Forelimb muscle (tissue), 1 donor: ENCODE measurements at places on chromosomes 3 and 15.

DNA sequence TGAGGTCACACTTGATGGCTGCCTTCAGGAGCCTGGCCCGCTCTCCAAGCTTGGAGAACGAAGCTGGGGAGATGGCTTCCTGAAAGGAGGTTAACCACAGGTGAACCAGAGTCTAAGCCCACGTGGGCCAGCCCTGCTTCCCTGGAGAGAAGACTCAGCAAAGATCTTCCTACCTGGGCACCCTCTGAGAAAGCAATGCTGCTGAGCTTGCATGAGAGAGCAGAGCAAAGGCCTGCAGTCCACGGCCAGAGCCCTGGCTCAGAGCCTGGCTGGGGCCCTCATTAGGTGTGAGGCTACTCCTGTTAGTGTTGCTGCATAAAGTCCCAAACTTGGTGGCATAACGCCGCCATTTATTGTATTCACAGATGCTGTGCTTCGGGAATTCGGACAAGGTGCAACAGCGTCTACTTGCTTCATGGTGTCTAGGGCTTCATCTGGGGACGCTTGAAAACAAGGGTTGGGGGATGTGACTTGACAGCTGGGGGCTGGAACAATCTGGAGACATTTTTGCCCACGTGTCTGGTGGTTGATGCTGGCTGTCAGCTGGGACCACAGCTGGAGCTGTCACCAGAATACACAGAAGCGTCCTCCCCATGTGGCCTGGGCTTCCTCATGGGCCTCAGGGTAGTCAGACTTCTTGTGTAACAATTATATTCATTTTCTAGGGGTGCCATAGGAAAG is 87.9 kb upstream of the MEF2A start:
- no peak for DNase-seq

- no peak for DNase-seq
Observed at GRCh38 chr3:57896691-57897090, 111.5 kb upstream of the FLNB start.

- DNase-seq = no peak
Observed at GRCh38 chr3:143483214-143483613, 363.6 kb downstream of the CHST2 start.

GRCh38 chr15:101328001-101328400 is 33.0 kb upstream of the SNRPA1 start:
- no peak for DNase-seq

GRCh38 chr3:195103623-195104022 is 167.3 kb downstream of the XXYLT1 start:
- no peak for DNase-seq

DNA sequence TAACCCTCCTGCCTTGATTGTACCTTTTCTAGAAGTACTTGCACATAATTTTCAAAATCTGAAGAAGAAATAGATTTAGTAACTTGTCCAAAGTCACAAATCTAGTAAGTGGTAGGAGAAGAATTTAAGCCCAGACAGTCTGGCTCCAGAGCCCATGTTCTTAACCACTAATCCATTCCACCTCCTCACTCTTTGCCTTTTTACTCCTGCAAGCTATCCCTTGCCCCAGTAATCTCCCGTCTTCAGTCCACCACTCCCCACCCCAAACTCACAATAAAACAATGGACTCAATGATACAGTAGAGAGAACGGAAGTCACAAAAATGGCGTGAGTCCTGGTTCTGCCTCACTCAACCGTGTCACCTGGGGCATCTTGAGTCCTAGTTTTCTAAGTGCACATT is 48.7 kb downstream of the SETMAR start:
- DNase-seq = no peak

- DNase-seq = no peak
Observed at GRCh38 chr15:50830477-50831354, 65.2 kb upstream of the SPPL2A start.

GRCh38 chr3:126399756-126400155 is 5.0 kb downstream of the CFAP100 start:
- DNase-seq = no peak

- no peak for DNase-seq
Observed at GRCh38 chr3:151644020-151644620, 89.6 kb upstream of the AADACL2 start.

DNA sequence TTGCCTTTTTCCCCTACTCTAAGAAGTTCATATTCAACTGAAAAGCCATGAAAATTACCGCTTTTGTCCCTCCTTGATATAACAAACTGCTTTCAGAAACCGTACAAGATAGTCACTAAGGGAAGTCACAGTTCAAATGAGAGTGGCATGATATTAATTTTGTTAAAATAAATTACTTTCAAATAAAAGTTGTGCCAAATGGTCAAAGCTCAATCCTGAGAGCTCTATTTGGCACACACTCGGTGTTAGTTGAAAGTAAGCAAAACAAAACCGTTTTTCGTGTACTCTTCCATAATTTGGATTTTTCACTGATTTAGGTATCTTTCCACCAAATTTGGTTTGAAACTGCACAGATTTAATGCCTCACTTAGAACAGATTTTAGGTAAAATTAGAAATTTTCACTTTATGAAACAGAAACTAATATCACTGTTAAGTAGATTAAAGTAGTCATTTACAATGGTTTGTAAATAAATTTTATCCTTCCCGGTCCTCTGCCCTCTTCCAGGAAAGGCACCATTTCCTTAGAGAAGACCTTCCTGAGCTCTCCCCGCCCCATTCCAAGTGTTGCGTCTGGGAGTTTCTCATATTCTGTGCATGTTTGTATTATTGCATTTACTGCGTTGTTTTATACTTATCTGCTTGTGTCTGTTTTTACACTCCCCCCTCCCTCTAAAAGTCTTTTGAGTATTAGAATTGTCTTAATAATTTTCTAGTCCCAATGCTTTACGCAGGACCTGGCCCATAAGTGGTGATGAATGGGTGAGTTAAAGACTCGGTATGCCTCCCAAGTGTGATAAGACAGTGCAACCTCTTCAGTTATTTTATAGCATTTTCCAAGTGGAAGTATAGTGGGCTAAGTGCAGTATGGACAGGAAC is 853 bp downstream of the TCAIM start:
- DNase-seq = no peak

DNA sequence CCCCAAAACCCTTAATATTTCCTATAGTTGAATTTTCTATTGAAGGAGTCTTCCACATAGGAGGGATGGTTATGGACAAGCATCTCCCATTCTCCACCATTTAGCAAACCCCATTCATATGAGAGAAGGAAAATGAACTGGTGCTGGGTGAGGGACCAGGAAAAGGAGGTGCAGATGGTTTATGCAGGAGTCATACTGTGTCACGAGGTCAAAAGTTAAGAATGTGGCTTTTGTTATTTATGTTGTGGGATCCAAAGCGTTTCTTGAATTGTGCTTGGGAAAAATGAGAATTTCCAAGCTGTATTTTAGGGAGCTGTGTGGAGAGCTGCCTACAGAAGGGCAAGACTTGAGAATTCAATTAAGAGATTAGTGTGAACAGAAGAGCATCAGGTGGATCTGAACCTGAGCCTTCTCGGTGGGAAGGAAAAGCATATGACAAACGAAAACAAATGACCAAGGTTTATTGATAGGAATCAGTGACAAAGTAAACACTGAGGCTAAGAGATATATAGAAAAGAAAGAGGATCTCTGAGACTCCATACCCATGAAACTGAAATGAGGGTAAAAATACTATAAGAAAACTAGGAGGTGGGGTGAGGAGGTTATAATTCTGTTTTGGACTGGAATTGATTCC is 473.3 kb upstream of the NR2F2 start:
- DNase-seq = no peak

GRCh38 chr3:40191850-40192448 is 117.6 kb upstream of the EIF1B start:
- DNase-seq = no peak

DNA sequence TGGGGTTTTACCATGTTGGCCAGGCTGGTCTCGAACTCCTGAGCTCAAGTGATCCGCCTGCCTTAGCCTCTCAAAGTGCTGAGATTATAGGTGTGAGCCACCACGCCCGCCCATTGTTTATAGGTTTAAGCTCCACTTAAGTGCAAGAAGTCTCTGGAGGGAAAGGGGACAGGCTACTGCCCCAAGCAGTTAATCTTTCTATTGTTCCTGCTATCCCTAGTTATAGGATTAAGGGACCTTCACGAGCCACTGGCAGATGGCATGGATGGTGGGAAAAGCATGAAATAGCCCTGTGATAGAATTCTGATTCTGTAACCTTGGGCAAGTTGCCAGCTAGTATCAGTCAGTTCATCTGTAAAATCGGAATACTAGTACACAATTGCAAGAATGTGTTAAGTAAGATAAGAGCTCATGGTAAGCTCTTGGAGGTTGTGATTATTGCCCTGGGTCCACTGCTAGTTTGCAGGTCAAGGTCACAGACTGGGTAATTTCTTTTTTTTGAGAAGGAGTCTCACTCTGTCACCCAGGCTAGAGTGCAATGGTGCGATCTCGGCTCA is 5.3 kb upstream of the RBPMS2 start:
- DNase-seq = no peak

GRCh38 chr15:39788108-39788507 is 5.5 kb upstream of the FSIP1 start:
- no peak for DNase-seq

DNA sequence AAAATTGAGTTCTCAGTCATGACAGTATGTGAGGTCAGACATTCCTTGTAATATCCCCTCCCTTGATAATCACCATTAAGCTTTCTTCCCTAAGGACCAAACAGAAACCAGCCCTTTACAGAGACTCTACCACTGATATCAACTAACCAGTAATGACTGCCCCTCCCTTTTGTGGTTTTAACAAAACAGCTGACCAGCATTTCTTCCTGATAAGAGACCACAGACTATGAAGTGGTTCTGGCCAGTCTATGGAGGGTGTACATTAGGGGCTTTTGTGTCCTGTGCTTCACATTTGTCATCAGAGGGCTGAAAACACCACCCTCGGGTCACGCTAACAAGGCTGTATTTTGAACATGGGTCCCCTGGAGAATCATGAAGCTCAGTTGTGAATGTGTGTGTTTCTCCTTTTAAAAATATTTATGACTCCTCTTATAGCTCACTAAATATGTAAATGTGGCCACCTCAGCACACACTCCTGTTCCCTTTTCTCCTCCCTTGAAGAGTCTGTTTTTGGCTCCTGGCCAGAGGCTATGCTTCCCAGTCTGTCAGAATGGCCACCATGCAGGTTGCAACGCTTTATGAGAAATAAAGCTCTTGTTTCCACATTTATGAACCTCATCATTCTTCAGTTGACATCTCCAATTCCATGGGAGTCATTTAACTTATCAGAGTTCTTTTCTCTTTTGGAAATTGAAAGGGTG is 239.3 kb downstream of the CPNE4 start:
- DNase-seq = no peak

DNA sequence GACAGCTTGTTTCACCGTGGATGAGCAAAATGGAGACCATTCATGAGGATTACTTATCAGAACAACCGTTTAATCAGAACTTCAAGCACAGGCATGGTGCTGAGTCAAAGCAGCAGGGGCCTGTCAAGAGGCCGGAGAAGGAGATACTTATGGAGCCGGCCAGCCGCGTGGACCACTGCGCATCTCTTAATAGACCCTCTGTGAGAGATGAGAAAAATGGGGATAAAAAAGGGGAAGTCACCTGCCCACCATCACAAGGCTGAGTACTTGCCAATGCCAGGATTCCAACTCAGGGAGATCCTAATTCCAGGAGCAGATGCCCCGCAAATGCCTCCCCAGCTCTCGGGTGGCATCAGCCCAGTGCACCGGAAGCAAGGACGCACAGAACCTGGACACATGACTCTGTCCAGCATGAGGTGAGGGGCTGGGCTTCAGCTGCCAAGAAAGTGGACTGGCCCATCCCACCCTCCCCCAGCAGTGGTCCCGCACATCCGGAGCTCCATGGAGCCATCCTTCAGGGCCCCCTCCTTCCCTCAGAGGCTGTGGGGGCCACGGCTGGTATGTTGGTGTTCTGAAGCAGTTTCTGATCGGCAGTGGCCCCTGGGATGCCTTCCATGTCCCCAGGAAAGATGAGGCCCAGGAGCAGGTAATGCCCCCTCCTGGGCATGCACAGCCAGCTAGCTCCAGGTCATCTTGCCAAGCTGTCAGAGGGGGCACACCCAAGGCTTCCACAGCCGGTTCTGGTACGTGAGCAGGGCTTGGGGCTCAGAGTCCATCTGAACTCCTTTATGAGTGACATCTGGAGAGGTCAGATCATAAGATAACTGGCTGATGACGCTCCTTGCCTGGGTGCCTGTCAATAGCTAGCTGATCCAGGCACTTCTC is 143.8 kb downstream of the ATP10A start:
- DNase-seq = no peak
